Regular cardiac myocyte (primary cell): ENCODE measurements at places on chromosomes 13 and 19. TPM values are rescaled to one million over a fixed set of nuclear protein-coding genes. Genes with fewer than 3 reads are reported as not detected.

The ZNF888 gene
- 4.5 and 13.0 TPM in 2 replicates for total RNA-seq

The TMPRSS9 gene
- total RNA-seq = under 0.01 TPM in 2 replicates

The BEST2 gene
- total RNA-seq = not detected in 2 replicates

The FCER2 gene
- total RNA-seq = not detected in 2 replicates

The ZNF841 gene
- 21.5 and 43.4 TPM in 2 replicates for total RNA-seq

The CCDC194 gene
- total RNA-seq = not detected in 2 replicates

The KBTBD7 gene
- 5.9 and 8.7 TPM in 2 replicates for total RNA-seq

The KLF1 gene
- not detected in 2 replicates for total RNA-seq

The ZNF17 gene
- 9.8 and 9.9 TPM in 2 replicates for total RNA-seq

The GJB2 gene
- under 0.01 TPM in 2 replicates for total RNA-seq

The CGB1 gene
- 0.28 TPM in 1 of 2 replicates, not detected in the other for total RNA-seq

The GARIN5B gene
- not detected in 2 replicates for total RNA-seq
